ENCODE measurements at places on chromosomes 3 and 15.

GRCh38 chr15:28026764-28027713 is 72.1 kb downstream of the OCA2 start:
- DNase-seq = no peak

DNA sequence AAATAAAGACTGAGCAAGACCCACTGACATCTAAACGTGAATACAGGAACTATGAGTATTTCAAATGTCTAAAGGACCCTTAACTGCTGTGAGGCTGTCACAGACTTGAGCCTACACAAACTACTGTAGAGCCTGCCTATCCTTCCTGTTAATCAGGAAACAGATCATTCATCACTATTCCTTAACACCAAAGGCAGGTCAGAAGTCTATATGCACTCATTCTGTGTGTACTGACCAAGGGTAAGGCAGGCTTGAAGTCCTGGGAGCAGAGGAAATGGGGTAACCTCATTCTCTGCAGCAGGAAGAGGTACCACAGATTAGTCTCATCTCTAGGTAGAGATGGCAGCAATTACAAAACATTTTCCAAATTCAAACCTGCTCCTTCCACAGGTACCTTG is 30.7 kb downstream of the NPTN start:
- DNase-seq = no peak

GRCh38 chr3:37074178-37074577 is 80.9 kb downstream of the MLH1 start:
- DNase-seq = no peak

- peak; percentile 44 for DNase-seq
Measured at GRCh38 chr3:122679882-122680474, 661 bp upstream of the PARP14 start.

GRCh38 chr3:45922950-45923590 is 20.2 kb upstream of the CXCR6 start:
- DNase-seq = no peak

GRCh38 chr3:149603126-149604074 is 54.4 kb downstream of the WWTR1 start:
- no peak for DNase-seq

DNA sequence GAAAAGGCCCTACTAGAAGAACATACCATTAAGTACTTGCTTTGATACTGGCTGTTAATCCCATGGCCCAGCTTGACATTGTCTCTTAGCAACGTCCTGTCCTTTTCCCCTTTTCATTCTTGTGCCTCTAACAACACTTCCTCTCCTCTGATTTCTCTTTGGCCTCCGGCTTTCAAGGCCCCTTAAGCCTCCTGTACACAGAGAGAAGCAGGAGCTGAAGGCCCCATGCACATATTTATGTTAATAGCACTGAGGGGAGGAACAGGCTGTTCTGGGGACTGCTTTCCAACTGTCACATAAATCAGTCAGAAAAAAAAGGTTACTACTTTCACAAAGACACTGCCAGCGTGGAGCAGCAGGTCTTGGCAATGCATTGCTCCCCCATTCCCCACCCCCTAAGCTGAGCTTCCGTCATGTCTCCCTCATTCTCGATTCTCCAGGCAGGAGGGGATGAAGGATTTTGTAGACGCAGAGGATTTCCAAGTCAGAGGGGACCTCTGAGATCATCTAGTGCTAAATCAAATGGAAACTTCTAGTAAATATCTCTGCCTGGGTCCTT is 257.4 kb upstream of the ADAMTS9 start:
- peak; percentile 36 for DNase-seq

DNA sequence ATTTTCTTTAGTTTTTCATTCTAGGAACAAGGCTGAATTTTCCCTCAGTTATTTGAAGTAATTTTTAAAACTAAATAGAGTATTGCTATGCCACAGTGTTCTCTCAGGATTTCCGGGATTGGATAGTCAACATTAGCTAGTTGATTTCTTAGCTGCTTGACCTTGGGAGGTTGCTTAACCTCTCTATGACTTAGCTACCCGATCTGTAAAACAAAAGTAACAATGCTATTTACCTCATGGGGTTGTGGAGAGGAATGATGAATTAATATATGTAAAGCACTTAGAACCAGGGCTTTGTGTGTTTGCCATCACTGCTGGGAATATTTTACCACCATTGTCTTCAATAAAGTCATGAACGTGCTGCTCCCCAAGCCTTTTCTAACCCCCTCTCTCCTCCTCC is 57.5 kb downstream of the SNRK start:
- DNase-seq = no peak

All from ovary (tissue), 10 donors.